Activated gamma-delta T cell treated with Interleukin-2 at 50 U/mL for 16 hours (primary cell): ENCODE measurements at places on chromosomes 16 and 17.

DNA sequence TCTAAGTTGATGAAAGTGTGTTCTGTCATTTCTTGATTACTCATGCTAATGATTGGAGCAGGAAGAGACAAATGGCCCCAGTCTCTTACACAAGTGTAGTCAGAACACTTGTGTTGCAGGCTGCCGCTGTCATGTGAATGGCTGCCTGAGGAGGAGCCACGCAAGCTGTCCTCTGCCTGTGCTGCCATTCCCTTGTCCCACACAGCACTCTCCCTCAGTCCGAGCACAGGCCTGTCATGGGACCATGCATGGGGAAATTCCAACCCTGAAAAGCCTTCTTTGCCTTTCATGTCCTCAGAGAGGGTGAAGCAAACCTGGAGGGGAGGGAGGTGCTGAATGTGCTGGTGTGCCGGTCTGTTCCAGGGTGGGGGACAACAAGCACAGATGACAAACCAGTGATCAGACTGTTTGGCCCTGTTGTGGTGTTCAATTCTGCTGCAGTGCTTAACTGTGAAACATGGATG is 109.4 kb downstream of the MRTFB start:
- no peak for DNase-seq

- DNase-seq: no peak
Measured at GRCh38 chr17:59791603-59792457, 84.4 kb downstream of the VMP1 start.

GRCh38 chr16:20393801-20394577 is 10.5 kb downstream of the PDILT start:
- no peak for DNase-seq

- no peak for DNase-seq
Measured at GRCh38 chr16:27330542-27330941, 16.8 kb downstream of the IL4R start.

DNA sequence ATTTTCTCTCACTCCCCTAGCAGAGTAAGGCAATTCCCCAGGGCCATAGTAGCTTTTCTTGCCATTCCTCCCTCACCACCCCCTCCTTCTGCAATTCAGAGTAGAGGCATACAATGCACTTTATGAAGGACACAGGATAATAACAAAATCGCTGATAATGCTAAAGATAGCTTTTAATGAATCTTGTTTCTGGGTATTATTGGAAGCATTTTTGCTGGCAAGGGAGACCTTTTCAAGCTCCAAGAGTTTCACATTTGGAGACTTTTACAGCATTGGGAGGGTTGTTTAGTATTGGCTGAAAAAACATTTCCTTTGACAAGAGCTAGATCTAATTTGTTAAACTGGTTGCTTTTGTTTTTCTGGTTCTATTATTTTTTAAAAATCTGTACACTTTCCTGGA is 573.0 kb upstream of the C16orf82 start:
- no peak for DNase-seq

DNA sequence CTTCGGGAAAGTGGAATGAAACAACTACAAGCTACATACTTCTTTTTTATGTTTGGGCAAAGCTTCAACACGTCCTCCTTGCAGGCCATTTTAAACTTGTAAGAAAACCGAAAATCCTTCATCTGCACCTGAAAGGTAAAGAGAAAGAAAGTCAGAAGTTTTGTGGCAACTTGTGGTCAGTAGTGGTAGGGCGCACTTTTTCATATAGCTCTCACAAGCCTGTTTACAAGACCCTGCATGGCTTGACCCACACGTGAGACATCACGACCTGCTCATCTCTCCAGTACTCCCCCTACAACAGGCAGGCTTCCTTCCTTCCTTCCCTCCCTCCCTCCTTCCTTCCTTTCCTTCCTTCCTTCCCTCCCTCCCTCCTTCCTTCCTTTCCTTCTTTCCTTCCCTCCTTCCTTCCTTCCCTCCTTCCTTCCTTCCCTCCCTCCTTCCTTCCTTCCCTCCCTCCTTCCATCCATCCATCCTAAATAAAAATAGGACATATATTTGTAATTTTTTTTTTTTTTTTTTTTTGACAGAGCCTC is 48.7 kb upstream of the CLEC18B start:
- no peak for DNase-seq

- DNase-seq: no peak
Measured at GRCh38 chr16:4323845-4324488, 8.1 kb downstream of the GLIS2 start.

GRCh38 chr17:7496470-7497183 is 12.5 kb downstream of the POLR2A start:
- DNase-seq: no peak

GRCh38 chr17:77409282-77410161 is 268.8 kb downstream of the SEC14L1 start:
- no peak for DNase-seq

DNA sequence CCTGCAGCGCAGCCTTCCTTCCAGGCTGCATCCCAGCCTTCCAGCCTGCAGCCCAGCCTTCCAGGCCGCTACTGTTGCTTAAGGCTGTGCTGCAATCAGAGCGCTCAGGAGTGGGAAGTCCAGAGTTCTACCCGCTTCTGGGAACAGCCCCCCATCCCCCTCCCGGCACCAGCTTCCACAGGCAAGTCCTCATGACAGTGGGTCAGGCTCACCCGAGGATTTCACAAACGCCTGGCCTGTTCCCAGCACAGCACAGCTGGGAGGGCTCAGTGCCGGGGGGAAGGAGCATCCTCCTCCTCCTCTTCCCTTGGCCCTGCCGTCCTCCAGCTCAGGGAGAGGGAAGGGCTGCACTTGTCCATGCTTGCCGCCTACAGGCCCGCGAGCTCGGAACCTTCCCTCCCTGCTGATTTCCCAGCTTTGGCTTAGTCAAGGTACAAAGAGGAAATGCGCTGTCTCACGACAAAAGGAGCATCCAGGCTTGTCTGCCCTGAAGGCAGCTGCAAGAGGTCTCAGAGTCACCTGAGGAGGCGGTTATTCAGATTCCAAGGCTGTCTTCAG is 8.3 kb downstream of the SOCS3 start:
- no peak for DNase-seq

DNA sequence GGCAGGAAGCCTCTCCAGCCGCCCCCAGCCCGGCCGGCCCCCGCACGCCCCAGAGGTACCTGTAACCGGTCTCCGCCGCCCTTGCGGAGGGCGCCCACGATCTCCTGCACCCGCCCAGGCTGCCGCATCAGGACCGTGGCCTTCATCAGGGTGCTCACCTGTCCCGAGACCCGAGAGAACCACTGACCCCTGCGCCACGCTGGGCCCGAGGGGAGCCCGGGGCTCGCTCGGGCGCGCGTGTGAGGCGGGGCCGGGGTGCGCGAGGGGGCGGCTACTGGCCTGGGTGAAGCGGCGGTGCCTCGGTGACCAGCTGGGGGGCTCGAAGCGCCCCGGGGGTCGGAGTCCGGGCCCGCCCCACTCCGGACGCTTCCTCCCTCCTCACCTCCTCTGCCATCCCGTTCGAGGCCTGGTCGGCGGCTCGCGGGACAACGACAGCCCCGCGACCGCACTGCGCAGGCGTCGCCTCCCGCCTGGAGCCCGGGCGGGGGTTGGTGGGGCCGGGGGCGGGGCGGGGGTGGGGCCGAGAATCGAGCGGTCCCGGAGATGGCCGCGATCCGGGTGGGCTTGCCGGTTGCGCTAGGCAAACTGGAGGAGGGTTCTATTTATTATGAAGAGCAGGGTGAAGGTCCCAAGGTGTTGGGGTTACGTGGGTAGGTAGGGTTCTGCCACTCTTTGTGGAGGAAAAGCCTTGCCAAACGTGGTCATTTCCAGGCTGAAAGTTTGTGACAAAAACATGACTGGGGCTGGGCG is at the start of gene NT5C3B:
TSS of gene NT5C3B (minus strand) at position 433 of the 750 bp plus-strand sequence. CDS start at position 394, 39 bp downstream.
- peak; percentile 49 for DNase-seq

DNA sequence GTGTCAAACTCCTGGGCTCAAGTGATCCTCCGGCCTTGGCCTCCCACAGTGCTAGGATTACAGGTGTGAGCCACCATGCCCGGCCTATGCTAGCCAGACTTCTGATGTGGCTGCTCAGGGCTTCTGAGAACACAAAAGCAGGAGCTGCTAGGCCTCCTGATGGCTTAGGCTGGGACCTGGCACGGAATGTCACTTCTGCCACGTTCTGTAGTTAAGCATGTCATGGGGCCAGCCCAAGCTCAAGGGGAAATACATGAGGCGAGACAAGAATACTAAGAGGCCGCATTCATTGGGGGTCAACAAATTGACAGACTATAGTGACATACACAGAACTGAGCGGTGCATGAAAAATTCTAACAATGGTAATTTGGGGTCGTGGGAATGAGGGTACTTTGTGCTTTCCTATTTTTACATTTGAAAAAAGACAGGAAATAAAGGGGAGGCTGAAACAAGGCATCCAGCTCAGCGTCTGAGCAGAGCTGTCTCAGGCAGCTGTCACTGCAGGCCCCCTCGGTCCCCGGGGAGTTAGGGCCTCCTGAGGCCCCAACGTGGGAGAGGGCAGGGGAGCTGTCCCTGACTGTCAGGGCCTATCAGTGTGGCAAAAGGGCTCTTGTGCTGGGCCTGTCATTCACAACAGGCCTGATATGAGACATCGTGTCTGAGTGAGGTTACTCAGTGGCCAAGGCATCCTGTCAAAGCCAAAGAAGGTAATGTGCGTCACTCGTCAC is 26.4 kb downstream of the CFAP20 start:
- DNase-seq: no peak

- DNase-seq: no peak
Measured at GRCh38 chr16:78386557-78387324, 287.3 kb downstream of the WWOX start.

GRCh38 chr17:43528988-43529814 is 16.9 kb downstream of the ETV4 start:
- DNase-seq: no peak

DNA sequence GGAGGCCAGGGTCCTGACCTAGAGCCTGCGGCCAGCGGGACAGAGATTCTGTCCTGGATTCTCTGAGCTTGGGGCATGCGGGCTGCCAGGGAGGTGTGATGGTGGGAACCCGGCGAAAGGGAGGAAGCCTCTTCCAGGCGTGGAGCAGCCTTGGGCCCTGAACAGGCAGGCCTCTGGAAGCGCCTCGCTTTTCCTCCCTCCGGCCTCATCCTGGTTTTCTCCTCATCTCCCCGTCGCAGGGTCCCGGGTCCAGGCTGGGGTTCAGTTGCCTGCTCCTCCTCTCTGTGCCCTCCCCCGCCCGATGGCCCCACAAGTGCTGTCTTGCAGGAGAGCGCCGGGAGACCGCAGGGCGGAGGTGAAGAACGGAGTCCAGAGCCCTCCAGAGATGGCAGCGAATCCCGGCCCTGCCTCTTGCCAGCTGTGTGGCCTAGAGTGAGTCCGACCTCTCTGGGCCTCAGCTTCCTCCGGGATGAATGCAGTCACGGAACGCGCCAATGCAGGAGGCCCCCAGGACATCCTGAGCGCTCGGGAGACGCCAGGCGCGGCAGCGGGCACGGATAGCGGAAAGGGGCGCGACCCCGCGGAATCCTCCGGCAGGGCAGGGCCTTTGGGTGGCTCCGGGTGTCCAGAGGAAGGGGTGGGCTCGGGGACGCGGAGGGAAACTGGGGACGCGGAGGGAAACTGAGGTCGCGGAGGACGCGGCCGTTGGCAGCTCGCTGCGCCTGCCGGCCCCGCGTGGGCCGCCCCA is 553 bp upstream of the RAB11FIP4 start:
- no peak for DNase-seq

GRCh38 chr16:27980076-27980775 is 83.3 kb downstream of the GSG1L start:
- DNase-seq: no peak

GRCh38 chr16:68893710-68894705 is 50.7 kb downstream of the TANGO6 start:
- DNase-seq: no peak

DNA sequence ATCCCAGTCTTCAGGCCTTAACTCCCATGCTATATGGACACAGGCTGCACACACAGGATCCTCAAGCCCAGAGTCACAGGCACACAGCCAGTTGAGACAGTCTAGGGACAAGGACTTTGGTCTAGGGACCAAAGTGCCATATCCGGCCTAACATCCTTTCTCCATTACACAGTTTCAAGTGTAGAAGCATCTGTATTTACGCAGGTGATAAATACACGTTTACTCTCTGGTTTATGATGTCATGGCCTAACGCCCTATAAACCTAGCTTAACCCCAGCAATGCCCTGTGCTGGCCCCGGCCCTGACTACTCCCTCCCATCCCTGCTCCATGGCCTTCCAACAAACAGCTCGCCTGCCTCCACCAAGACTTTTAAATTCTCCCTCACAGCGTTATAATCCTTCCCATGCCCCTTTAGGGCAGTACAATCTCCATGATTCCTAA is 17.1 kb downstream of the CUEDC1 start:
- DNase-seq: no peak

GRCh38 chr16:27679899-27680298 is 130.0 kb downstream of the KATNIP start:
- DNase-seq: no peak

- DNase-seq: no peak
Measured at GRCh38 chr16:87724490-87725291, 41.1 kb downstream of the KLHDC4 start.

- DNase-seq: no peak
Measured at GRCh38 chr17:77741109-77741508, 217.4 kb upstream of the TNRC6C start.

DNA sequence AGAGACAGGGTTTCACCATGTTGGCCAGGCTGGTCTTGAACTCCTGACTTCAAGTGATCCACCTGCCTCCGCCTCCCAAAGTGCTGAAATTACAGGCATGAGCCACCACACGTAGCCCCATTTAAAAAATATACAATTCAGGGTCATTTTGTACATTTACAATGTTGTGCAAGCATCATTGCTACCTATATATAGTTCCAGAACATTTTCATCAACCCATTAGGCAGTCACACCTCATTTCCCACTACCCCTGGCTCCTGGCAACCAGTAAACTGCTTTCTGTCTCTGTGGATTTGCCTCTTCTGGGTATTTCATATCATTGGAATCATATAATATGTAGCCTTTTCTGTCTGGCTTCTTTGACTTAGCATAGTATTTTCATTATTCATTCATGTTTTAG is 6.7 kb downstream of the LRRC36 start:
- no peak for DNase-seq

DNA sequence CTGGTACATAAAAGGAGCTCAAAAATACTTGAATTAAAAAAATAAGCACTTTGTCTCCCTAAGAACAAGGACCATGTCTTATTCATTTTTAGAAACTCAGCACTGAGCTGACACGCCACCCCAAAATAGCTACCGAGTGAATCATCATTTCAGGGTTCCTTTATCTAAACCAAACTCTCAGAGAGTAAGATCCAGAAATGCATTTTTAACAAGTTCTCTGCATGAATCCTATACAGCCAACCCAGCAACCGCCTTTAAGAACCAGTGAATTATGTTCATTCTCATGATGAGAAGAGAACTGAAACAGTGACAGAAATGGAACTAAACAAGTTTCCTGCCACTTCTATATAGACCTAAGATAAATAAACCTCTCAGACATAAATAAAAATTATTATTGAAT is 8.7 kb downstream of the C16orf87 start:
- DNase-seq: no peak

GRCh38 chr17:6789146-6789545 is 13.1 kb downstream of the FBXO39 start:
- DNase-seq: no peak

GRCh38 chr16:88651276-88651988 is 579 bp upstream of the CYBA start:
- DNase-seq: peak; percentile 62
